CD4-positive, alpha-beta T cell (primary cell): ENCODE measurements at places on chromosomes 16 and 17.

GRCh38 chr16:77212741-77213541 lies 13.7 kb downstream of the SYCE1L start:
- DNase-seq = peak; percentile 66

GRCh38 chr17:38761612-38762011 lies 9.1 kb downstream of the PSMB3 start:
- peak; percentile 33 for DNase-seq

DNA sequence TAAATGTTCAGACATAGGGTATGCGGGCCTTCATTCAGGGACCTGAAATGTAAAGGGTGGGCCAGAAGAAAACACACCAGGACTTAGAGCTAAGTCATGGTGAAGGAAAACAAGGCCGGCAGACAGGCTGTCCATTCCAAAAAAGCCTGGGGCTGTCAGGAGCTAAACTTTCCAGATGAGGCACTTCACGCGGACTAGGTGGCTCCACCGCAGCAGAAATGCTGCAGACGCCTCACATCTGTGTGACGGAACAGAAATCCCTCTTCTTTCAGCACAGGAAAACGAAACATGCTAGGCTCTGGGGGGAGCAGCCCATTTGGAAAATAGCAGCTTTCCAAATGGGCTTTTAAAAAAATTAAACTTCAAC lies 88.7 kb downstream of the HS3ST3A1 start:
- no peak for DNase-seq

GRCh38 chr17:7712111-7712771 lies 5.3 kb upstream of the DNAH2 start:
- no peak for DNase-seq

DNA sequence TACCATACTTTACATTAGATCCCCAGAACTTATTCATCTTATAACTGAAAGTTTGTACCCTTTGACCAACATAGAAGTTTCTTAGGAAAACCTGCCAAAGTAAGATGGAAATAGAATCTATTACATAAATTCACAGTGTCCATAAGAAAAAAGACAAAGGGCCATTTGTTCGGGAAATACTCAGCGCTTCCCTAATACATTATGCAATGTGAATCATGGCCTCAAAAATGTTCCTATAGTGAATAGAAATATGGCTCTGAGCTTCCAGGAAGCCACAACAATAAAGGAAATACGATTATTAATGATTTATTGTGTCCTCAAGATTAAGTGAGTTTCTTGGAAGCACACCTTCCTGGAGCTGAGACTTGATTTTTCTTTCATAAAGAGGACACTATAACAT lies 51.5 kb downstream of the GPRC5B start:
- no peak for DNase-seq

DNA sequence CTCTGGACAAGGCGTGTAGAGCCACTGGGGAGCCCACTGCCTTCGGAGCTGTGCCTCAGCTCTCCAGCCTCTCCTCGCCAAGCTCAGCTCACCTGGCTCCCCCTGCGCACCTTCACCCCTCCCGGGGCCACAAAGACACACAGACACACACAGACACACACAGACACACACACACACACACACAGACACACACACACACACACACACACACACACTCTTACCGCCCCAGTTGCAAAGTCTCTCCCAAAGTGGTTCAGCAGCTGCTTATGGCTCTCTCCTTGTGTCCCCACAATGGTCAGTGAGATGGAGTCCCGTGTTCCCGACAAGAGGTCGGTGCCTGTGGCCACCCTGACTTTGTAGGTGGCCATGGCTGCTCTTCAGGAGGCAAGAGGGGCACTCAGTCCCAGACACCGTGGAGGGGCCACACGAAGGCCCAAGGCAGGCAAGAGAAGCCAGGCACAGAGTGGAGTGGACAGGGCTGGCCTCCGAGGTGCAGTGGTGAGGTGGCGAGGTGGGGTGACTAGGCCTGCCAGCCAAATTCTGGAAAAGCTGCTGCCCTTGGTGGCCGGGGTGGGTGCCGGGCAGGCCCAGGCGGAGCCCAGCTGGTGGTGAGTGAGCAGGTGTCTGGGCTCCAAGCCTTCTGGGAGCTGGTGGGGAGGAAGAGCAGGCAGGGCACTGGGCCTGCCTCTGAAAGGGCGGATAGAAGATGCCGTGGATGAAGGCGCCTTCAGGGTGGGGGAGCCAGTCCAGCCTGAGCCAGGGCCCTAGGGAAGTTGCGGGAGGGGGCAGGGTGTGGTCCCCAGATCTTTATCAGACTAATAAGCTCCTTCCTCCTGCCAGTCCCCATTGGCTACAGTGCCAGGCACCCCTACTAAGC lies at the start of gene ALOX12B:
ALOX12B (minus strand) TSS at position 642 of the 877 bp plus-strand sequence; CDS start at position 368, 274 bp downstream.
- no peak for DNase-seq

DNA sequence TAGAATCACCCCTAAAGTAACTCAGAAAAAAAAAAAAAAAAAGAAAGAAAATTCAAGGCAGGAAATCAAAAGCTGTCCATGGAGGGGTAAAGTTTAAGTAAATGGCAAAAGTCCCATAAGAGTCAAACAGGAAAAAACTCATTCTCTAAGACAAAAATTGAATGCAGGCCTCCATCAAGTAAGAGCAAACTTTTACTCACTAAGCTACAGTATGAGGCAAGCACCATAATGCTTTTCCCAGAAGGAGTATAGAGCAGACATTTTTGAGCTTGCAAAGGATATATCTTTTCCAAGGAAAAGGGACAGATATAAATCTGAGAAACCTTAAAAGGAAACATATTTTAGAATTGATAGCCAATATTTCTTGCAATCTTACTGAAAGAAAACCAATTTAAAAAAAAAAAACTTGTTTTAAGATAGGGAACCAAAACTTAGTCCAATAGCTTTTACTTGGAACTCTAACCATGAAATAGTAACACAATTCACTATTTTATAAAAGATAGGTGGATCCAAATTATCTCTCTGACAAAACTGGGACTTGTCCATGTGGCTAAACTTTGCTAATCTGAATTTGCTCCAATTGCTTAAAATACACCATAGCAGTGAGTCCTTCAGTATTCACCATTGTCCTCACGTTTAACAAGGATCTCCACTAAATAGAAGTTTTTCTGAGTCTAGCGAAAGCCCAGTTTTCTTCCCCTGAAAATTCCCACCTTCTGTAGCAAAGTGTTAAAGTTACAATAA lies 99.8 kb downstream of the CDH11 start:
- no peak for DNase-seq

- no peak for DNase-seq
Observed at GRCh38 chr17:28861393-28862203, 6.8 kb downstream of the ERAL1 start.

GRCh38 chr16:54289945-54290832 lies 3.6 kb upstream of the IRX3 start:
- DNase-seq = no peak

DNA sequence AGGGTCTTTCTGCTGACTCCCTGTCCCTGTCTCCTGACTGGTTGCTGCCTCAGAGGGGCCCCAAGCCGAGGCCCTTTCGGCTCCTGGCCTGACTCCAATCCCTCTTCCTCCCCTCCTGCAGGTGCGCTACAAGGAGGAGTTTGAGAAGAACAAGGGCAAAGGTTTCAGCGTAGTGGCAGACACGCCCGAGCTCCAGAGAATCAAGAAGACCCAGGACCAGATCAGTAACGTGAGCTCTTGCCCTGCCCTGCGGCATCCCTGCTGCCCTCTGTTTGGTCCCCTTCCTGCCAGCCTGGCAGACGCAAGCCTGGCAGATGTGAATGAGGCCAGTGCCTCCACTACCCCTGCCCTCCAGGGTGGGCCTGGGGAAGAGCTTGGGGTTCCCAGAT lies 27.1 kb upstream of the LASP1NB start:
- peak; percentile 51 for DNase-seq
